Hematopoietic multipotent progenitor cell (in vitro differentiated cells): ENCODE measurements at places on chromosomes 6 and 20. TPM values are rescaled to one million over a fixed set of nuclear protein-coding genes. Genes with fewer than 3 reads are reported as not detected.

DNA sequence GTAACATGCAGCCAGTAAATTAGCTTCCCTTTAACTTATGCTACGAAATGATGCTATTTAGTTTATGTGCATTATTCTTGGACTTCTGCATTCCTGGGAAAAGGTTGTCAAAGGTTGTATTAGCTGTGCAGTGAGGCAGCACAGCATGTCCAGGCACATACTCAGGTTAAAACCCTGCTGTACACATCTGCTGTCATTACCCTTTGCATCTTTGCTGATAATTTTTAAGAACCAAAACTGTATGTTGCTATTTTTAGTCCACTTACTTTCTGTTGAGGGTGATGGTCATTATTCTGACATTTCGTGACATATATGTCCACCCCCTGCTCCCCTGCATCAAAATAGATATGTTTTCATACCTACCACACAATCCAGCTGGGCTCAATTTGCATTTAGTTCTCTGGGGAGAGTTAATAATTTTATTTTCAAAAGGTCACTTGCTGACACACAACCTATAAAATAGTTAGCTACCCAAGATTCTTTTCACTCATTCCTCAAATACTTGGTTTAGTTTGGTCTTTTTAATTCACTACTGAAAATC lies 142.5 kb upstream of the SPACA1 start:
- DNase-seq: no peak

Gene PPP1R3G
- total RNA-seq: under 0.01 TPM

DNA sequence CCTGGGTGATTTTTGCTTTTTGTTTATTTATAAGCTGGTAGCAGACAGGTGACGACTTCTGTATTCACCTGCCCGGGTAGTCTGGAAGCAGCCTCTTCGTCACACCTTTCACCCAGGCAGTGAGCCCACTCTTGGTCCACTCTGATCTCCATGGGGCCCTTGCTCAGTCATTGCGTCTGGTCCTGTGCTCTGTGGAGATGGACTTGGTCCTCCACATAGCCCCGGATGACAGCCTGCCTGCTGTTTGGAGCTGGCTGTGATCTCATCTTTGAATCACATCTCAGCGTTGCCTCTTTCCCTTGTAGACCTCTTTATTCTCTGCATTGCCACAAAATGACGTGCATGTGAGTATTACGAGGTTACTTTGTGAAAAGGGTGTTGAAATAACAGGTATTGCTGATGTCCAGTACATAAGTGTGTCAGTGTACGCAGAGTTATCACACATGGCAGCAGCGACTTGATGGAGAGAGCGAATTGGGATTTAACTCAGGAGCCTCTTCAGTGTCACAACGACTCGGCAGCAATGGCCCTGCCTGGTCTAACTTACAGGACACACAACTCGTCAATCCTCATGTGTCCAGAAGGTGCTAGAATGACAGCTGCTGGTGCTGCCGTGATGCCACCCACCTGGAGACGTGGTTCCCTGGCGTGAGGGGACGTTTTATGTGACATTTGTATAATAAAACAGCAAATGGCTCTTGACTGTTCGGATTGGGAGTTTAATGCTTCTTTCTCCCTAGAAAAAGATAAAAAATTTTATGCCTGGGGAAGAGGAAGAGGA lies 24.2 kb upstream of the FRMD1 start:
- DNase-seq: no peak

- no peak for DNase-seq
Measured at GRCh38 chr6:91852252-91852651, 1265.4 kb upstream of the MAP3K7 start.

- DNase-seq: no peak
Measured at GRCh38 chr6:47014401-47014800, 27.7 kb downstream of the ADGRF1 start.

DNA sequence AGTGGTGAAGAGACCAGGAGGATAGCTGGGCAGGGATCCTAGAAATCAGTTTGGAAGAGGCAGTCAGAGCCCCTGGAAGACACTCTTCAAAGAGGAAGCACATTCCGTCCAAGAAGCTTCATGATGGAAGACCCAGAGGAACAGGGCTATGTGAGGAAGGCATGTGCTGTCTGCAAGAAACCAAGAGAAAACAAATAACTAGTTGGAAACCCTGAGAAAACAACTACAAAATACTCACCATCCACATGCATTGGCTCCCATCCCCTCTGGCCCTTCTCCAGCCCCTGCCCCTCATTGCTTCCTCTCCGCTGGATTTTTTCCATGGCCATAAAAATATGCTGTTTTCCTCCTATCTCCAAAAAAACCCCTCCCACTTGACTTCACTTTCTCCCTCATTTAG lies 40.9 kb upstream of the SMOC2 start:
- no peak for DNase-seq
